ENCODE measurements at places on chromosomes 11 and 22.

DNA sequence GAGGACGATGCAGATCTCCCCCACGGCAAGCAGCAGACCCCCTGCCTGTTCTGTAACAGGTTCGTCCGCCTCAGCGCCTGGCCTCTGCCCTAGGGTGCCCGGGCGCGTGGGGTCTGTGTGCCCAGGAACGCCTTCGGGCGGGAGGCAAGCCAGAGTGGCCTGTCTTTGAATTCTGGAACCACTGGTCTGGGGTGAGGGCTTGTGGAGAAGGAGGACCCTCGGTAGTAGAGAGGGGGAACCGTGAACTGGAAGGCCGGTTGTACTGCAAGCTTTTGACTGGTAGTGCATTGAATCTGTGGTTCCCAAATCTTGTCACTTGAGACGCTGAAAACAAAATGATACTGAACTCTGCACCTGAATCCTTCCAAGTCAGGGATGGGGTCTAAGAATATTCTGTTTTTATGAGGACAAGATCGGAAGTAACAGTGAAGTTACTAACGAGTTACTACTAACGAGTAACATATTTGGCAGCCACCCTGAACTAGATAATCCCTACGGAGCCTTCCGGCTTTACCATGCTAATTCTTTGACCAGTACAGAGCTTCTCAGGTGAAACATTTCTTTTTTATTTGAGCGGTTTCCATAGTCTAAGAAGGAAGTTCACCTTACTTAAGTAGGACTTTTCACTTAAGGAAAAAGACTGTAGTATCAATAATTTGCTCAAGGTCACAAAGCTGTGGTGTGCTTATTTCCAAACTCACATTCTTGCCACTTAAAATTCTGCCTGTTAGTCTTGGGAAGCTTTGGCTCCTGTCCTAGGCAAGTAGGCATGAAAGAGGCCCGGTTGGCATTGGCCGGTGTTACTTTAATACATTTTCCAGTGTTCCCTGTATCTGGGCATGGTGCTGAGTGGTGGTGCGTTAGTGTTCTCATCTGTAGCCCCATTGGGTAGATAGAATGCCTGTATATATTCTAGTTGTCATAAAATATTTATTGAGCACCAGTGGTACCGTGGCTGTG lies 860 bp downstream of the PRMT3 start:
- no peak for DNase-seq

- no peak for DNase-seq
Measured at GRCh38 chr11:120013325-120014250, 124.3 kb downstream of the TRIM29 start.

DNA sequence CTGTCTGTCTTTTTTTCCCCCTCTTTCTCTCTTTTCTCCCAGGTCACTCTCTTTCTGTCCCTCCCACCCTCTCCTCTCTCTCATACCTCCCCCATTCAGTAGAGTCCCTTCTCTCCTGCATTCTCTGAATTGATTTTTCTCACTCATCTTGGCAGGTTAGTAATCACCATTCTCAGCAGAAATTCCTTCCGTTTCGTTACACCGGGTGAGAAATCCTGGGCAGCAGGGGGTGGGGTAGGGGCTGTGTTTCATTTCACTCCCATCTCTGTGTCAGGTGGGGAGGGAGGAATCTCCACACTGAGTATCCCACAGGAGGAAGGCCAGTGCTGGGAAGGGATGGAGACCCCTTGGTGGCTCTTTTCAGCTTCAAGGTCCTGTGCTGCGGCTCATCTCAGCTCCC lies 253.5 kb downstream of the MIAT start:
- no peak for DNase-seq

GRCh38 chr22:30045494-30045887 lies 34.8 kb upstream of the HORMAD2 start:
- no peak for DNase-seq

DNA sequence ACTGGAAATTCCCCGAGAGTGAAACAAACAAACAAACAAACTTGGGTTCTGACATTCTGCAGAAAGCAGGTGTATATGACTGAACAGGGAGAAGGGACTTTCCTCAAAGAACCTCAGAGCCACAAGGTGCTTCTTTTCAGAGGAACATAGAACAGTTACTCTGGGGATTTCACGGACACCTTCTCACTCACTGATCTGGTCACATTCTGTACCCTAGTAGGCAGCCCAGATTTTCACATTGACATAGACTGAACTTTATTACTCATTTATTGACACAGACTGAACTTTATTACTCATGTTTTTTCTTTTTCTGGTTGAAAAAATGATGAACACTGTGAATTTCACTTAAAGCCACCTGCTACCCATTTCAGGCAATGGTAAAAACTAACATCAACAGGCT lies 263.0 kb downstream of the OPCML start:
- DNase-seq = no peak

DNA sequence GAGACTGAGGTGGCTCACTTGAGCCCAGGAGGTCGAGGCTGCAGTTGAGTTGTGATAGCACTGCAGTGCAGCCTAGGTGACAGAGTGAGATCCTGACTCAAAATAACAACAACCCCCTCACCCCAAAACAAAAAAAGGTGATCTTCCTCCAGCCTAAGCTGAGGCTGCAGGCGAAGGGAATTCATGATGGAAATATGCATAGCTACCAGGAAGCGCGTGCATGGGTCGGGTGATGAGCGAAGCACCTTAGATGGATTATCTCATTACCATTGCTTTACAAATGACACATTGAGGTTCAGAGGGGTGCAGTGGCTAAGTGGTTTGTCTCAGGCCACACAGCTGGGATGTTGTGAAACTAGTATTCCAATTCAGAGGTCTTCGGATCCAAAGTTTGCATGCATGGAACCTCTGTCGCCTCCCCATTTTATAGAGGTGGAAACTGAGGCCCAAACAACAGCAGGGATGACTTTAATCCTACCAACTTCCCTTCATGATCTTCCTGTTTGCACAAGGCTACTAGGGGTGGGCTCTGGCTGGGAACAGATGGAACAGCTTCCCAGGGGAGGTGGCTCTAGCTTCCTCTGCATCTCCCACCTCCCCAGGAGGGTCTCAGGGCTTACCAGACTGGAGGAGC lies 4.6 kb downstream of the SLC29A2 start:
- DNase-seq = no peak
